ENCODE measurements at places on chromosomes 6 and 20.

DNA sequence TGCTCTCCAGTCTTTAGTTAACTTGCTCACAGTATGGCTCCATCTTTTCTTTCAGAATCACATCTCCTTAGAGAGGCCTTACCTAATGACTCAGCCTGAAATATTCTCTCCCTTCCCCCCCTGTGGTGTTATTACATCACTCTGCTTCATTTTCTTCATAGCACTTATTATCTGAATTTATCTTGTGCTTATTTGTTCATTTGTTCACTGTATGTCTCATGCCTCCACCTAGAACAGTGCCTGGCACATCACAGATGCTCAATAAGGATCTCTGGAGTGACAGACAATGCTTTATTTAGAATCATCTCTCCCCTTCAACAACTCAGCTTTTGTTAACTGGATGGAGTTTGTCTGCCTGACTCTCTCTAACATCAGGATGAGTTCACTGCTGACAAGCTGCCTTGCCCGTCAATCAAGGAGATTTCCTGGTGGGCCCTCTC, 96.6 kb upstream of the MAN1A1 start:
- peak; percentile 81 for DNase-seq

GRCh38 chr20:9810738-9811137, 28.1 kb downstream of the PAK5 start:
- DNase-seq, result no peak

DNA sequence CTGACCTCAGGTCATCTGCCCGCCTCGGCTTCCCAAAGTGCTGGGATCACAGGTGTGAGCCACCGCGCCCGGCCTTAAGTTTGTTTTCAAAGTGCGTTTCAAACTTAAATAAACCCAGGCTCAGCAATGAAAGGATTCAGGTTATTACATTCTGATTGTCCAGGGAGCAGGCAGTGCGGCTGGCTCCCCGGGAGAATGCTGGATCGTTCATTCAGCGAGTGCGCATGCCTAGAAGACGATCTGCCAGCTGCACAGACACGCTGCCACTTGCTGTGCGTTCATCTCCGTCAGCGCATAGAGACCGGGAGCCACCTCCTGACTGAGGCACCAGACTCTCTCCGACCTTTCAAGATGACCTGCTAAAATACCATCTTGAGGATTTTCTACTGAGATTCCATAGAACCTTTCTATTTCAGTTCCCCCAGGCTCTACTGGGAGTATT, 163.9 kb upstream of the ZNF217 start:
- no peak for DNase-seq

GRCh38 chr20:41137614-41138474, 501 bp downstream of the PLCG1 start:
- DNase-seq, result peak; percentile 60

DNA sequence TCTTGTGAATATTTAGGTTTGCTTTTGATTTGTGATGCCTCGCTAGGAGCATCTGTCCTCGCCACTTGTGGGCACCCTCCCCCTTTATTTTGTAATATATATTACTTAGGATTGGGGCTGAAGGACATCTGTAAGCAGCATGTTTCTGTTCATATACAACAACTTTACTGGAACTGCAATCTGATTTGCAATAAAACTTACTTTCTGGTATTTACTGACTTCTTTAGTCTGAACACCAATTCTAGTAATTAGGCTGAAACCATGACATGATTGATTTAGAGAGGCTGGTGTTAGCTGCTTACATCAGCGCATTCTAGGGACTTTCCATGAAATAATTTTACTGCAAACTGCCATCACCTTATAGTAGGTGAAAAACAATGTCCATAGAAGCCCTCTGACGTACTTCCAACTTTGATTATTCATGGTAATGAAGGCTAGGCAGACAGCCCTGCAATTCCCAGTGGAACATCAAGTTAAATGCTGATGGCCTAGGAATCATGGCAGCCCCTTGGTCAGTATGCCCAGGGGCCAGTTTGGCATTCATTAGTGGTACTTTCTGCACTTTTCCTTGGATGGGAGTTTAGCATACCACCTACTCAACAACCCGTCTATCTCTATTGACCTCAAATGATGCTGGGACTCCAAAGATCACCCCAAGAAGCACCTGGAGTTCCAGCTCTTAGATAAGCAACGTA, 132.9 kb upstream of the MCHR2 start:
- DNase-seq, result no peak

- DNase-seq, result no peak
Measured at GRCh38 chr6:41677124-41677921, 39.1 kb downstream of the MDFI start.

- no peak for DNase-seq
Measured at GRCh38 chr6:36320475-36320874, 16.2 kb downstream of the BNIP5 start.

- DNase-seq, result peak; percentile 13
Measured at GRCh38 chr6:68639826-68640490, 4.9 kb downstream of the ADGRB3 start.

- DNase-seq, result no peak
Measured at GRCh38 chr20:24040896-24041459, 52.4 kb upstream of the GGTLC1 start.

DNA sequence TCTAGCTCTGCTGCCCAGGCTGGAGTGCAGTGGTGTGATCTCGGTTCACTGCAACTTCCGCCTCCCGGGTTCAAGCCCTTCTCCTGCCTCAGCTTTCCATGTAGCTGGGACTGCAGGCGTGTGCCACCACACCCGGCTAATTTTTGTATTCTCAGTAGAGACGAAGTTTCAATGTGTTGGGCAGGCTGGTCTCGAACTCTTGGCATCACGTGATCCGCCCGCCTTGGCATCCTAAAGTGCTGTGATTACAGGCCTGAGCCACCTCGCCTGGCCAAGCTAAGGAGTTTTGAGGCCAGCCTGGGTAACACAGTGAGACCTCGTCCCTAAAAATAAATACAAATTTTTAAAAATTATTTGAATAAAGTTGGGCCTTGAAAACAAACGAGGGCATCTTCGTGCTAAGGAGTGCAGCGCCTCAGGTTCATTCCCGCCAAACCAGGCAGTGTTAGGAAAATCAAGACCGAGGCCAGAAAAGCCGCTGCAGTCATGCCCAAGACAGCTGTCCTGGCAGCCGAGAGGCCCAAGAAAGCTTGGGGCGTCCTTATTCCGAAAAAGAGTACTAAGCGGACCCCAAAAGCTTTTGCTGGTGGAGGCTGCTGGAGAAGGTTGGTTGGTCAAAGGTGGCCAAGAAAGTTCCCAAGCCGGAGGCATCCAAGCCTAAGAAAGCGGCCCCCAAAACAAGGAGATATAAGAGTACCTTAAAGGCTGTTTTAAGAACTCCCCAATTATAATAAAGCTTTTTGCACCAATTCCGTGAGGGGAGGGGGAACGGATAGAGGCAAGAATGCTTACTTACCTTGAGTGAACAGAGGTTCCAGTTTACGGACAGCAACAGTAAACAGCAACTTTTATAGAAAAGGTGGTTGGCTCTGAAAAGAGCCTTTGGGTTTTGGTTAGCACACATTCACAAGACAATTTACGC, 109.0 kb downstream of the HFE start:
- DNase-seq, result no peak

DNA sequence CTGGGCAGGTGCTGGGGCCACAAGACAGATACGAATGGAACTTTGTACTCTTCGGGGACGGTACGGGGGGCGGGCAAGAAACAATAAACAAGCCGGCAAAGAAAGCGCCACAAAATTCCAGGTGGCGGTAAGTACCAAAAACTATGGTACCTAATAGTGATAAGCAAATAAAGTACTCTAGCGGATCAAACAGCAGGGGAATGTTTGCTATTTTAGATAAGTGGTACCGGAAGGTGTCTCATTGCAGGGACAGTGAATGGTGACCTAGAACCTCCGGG, 15.1 kb upstream of the RIPK1 start:
- DNase-seq, result no peak

DNA sequence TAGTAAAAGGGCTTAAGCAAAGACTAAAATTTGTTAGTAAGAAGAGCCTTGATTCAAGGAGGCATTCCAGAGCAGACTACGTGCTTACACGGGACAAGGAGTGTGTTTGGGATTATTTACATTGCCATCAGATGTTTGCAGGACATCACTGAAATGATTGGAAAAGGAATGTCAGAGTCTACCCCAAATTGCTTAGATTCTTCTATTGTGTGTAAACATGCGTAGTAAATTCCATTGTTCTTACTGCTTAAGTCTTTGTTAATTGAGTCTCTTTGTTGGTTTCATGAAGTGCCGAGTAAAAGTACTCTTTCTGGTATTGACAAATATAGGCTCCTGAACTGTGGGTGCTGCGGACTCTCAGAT, 60.5 kb downstream of the CD83 start:
- no peak for DNase-seq

DNA sequence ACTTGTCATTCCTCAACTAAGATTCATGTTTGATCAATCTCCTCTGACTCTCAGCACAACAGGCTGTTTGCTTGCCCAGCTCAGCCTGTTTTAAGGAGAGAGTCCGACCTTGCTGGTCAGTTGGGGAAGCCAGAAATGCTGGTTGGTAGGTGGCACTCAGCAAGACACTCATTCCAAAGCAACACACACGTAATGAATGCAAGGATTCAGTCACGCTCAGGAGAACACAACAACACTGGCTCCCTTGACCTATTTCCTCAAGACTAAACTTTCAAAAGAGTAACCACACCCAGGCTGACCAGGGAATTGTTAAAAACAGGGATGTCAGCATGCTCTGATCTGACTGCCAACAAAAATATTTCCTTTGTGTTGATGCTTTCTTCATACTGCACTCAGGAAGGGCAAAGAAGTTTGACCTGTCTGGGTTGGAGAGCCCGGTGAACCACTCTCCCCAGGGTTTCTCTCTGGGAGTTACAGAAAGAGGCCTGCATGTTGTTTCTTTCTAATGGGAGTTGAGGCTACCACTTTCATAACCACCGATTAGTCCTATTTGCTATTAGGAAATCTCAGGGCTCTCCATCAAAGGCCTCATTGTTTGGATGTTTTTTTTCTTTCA, 25.6 kb upstream of the PREP start:
- peak; percentile 69 for DNase-seq

DNA sequence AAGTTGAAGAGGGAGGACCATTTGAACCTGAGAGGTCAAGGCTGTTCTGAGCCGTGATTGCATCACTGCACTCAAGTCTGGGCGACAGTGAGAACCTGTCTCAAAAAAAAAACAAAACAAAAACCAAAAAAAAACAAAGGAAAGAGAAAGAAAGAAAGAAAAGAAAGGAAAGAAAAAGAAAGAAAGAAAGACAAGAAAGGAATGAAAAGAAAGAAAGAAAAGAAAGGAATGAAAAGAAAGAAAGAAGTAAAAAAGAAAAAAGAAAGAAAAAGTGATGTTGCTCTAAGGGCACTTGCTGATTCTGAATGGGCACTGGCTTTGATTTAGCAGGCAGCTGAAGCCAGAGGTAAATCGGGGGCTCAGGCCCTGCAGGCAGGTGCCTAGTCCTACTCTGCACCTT, 161.0 kb downstream of the MCHR2 start:
- DNase-seq, result no peak

- peak; percentile 86 for DNase-seq
Measured at GRCh38 chr6:169618526-169619490, 83.0 kb downstream of the WDR27 start.

DNA sequence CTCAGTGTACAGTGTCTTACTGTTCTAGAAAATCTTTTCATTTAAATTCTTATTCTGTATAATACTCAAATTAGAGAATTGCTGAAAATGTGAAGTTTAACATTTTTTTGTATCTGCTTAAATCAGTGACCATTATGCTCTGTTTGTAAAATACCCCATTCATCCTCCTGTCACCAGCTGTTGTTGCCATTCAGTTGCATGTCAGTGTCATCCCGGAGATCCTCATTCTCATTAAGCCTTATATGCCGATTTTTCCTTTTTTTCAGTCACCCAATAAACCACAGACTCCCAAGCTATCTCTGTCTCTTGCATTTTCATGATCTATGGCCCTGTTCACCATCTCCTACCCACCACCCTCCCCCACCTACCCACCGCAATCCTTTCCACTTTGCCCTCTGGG, 20.4 kb downstream of the GTF2H5 start:
- DNase-seq, result no peak

DNA sequence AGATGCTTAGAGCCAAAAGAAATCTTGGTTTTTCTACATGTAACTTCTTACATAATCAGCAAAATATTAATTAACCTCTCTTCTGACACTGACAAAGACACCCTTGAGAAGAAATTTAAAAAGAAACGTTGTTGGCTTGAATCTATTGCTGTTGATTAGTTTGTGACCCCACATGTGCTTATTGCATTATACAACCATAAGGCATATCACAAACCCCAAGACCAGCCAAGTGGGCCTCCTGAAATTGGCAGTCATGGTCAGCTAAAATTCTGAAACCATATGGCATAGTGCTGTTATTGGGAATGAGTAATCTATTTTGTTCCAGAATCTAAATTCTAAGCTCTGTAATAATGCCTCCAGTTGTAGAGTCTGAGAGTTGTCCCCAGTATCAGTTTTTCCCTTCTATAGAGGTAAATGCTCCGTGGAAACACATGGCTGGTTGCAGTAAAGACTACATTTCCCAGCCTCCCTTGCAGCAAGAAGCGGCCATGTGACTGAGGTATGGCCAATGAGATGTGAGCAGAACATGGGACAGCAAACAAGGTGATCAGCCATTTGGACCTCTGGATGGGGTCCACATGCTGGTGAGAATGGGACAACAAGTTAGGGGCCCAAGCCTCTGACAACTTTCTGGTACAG, 42.3 kb upstream of the PTPN1 start:
- DNase-seq, result peak; percentile 68

DNA sequence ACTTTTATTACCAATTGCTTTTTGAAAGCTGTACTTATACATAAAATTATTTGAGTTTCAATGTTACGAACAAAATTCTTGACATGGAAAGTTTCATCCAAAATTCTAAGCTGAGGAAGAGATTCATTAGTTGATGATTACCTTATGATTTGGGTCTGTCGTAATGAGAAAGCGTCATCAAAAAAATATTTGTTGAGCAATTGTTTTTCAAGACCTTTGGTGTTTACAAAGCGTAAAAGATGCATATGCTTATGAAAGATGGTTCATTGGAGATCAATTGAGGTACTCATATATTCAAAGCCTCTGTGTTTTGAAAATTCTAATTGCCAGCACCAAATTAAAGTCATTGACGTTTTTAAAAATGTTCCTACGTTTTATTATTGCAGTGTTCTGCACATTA, 110.5 kb upstream of the DOK5 start:
- no peak for DNase-seq

- DNase-seq, result no peak
Measured at GRCh38 chr6:169174516-169175359, 78.9 kb downstream of the THBS2 start.

DNA sequence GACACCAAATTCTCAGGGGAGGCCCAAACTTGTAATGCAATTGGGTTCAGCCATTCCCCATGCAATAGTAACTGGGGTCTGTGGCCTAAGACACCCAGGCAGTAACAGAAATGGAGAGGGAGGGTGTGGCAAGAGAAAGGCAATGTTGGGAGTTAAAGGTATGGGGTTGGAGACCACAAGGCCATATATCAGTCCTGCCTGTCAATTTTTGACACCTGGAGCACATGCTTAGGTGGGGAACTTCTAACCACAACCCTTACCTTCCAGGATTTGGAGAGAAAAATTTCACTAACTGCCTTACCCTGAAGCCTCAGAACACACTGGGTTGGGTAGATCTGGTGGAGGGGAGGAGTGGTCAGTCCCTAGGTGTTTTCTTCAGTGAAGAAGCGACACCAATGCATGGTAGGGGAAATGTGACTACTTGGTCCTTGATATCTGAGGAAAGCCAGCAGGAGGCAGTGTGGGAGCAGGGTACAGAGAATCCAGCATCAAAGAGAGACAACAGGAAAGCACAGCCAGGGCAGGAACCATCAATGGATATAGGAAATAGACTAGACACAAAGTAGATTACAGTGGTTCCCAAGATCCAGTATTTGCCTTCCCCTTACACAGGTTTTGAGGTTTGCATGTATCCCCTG, 6.8 kb upstream of the USP49 start:
- peak; percentile 39 for DNase-seq
